ENCODE measurements at places on chromosomes 7 and 10.

DNA sequence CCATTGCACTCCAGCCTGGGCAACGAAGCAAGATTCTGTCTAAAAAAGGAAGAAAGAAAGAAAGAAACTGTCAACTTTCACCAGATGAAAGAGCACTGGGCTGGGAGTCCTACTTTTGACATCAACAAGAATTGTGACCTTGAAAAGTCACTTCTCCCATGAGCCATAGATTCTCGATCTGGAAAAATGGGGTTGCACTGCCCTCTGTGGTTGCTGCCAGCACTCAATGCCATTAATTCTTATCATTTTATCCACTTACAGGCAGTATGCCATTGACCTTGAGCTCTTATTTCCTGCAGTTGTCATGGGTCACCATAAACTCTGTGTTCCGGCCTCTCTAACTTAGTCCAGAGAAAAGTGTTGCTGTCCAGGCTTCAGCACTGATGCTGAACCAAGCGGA is 137.2 kb downstream of the NOC3L start:
- no peak for DNase-seq

DNA sequence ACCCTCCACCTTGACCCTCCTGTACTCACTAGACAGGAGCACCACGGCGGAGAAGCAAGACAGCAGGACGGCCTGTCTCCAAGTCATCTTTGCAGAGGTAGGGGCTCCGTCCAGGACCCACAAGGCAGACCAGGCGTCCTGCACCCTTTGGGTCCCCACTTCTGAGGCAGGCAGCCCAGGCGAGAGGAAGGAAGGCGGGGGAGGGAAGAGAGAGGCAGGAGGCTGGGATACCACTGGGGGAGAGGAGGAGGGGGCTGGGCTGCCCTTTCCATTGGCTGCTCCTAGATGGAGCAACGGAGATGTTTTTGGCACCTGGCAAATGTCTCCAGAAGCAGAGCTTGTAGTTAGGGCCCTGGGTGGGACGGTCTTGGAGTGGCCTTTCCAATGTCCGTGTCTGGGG is at the start of gene UCMA:
TSS of gene UCMA (minus strand) at position 203 of the 400 bp plus-strand sequence. CDS start at position 87, 116 bp downstream.
- DNase-seq = no peak

GRCh38 chr10:112202561-112203241 is 19.1 kb upstream of the GPAM start:
- no peak for DNase-seq

DNA sequence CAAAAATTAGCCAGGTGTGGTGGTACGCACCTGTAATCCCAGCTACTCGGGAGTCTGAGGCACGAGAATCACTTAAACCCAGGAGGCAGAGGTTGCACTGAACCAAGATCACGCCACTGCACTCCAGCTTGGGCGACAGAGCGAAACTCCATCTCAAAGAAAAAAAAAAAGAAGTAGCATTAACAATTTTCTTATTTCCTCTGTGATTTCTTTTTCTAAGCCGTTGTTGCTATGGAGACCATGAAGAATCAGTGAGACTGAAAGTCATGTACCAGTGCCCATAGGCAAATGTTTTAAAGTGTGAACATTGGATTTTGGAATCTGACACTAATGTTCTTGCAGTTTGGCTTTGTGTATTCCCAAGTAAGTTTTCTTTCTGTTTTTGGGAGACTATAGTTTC is 18.4 kb upstream of the MAP3K8 start:
- DNase-seq = no peak

- DNase-seq = no peak
Observed at GRCh38 chr10:79249186-79250121, 97.8 kb upstream of the PPIF start.

GRCh38 chr10:30002426-30003266 is 56.7 kb downstream of the JCAD start:
- DNase-seq = peak; percentile 12

DNA sequence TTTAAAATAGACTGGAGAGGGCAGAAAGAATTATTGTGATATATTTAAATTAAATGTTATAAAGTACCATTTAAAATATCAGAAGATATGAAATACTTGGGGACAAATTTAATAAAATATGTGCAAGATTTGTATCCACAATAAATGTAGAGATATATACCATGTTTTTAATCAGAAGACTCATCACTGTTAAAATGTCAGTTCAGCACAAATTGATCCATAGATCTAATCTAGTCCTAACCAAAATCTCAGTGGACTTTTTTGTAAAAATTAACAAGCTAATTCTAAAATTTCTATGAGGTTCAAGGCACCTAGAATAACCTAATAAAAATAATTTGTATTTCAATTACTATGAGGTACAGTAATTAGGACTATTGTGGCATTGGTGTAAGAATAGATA is 96.4 kb downstream of the CTNNA3 start:
- no peak for DNase-seq

DNA sequence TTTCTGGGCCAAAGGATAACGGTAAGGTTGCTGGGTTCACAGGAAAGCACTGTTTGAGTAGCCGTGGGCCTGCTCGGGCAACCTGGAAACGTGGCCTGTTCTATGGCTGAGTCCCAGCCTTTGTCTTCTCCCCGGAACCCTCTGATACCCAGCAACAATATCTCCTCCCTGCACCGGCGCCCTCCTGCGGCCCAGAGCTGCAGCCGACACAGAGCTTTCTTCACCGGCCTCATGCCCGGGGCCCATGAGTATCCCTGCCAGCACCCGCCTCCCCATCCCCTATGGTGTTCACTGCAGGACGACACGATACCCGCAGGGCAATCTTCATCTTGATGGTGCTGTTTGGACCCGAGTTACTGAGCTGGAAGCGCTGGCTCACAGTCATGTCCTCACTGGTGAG is 38.6 kb upstream of the NCAPG2 start:
- no peak for DNase-seq

- no peak for DNase-seq
Observed at GRCh38 chr10:59674215-59674836, 35.3 kb downstream of the SLC16A9 start.

DNA sequence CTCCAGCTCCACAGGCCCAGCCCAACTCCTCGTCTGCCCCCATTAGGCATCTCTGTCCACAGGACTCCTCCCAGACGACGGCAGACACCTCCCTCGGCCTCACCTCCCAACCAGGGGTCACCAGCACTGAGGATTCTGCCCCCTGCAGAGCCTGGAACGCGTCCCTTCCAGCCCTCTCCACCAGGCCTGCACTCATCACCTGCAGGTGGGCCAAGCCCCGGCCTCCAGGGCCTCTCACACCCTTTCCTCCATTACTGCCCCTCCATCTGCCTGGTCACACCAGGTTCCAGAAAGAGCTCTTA is 42.7 kb upstream of the PDGFA start:
- DNase-seq = no peak

- no peak for DNase-seq
Observed at GRCh38 chr7:158606671-158607424, 19.2 kb upstream of the PTPRN2 start.

- DNase-seq = no peak
Observed at GRCh38 chr7:81004098-81004497, 85.2 kb upstream of the SEMA3C start.

DNA sequence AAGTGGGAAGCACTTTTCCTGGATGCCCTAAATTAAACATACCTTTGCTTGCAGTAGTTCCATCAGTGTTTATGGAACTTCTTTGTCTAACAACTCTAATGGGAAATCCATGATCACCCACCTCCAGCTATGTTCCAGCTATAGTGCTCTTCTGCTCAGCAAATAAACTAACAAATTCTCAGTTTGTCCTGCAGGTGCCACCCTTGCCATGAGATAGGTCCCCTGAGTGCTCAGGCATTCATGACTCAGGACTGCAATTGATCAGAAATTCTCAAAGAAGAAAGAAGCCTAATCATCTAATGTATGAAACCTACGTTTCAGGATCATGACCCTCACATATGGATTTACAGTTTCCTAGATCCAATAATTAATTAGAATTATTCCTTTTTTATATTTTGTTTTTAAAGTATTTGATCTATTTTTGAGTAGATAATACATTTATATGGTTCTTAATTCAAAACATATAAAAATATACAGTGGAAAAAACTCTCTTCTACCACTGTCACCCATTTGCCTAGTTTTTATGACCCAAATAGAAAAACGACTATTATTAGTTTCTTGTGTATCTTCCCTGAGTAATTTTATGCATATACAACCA is 48.7 kb upstream of the DYNC1I1 start:
- peak; percentile 69 for DNase-seq

- no peak for DNase-seq
Observed at GRCh38 chr10:86169066-86169465, 197.5 kb downstream of the GRID1 start.

GRCh38 chr10:784403-785088 is 95.1 kb upstream of the DIP2C start:
- peak; percentile 27 for DNase-seq

- DNase-seq = peak; percentile 89
Observed at GRCh38 chr10:93465806-93466675, 16.1 kb downstream of the MYOF start.

DNA sequence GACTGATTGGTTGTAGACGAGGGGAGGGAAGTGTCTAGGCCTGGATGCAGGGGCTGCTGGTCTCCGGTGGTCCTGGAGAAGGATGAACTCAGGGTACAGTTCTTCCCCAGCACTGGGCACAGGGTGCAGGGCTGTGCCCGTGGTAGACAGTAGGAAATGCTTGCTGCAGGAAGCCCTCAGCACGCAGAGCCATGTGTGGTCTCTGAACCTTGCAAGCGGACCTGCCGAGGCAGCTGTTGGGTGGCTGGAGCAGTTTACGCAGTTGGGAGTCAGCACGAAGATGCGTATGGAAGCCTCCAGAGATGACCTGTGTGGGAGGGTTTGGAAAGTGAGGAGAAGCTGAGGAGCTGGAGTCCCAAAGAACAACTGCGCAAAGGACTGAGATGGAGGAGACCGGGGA is 39.0 kb downstream of the DOCK1 start:
- DNase-seq = no peak

DNA sequence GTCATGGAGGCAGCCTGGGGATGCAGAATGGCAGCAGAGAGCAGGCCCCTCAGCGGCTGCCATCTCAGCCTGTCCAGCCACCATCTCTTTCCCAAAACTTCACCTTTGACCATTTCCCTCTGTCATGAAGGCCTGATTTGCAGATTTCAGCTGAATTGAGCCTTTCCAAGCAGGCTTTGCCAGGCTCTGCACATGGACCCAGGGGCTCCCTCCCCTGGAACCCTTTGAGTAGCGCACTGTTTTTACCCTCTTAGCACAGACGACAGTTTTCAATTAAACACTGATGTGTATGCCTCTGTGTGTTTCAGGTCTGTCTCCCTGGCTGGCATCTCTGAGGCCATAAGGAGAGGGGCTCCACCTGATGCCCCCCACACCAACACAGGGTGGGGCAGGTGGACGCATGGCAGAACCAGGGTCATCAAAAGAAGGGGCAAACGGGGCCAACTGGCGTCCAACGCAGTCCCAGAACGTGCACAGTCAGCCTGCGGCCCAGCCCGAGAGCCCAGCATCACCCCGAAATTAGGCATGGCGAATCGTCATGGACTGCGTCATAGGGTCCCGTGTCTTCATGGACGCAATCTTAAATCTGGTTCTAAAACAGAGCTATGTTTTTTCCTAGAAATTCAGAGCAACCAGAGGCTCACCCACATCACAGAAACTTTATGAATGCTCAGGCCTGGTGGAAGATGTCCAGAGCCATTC is 185.0 kb upstream of the TCERG1L start:
- DNase-seq = no peak

GRCh38 chr7:138981332-138982203 is at the start of gene KIAA1549:
TSS of gene KIAA1549 (minus strand) at chr7:138981389. CDS start at chr7:138981269, 120 bp downstream.
- peak; percentile 55 for DNase-seq

- no peak for DNase-seq
Observed at GRCh38 chr7:20980668-20981264, 194.1 kb upstream of the SP8 start.

GRCh38 chr7:36304099-36304425 is 85.6 kb upstream of the ANLN start:
- no peak for DNase-seq

GRCh38 chr10:52250510-52250909 is 63.6 kb upstream of the DKK1 start:
- DNase-seq = no peak

- no peak for DNase-seq
Observed at GRCh38 chr10:36171556-36171952, 529.5 kb upstream of the FZD8 start.

GRCh38 chr7:142177869-142178268 is 66.4 kb downstream of the MGAM2 start:
- DNase-seq = no peak

DNA sequence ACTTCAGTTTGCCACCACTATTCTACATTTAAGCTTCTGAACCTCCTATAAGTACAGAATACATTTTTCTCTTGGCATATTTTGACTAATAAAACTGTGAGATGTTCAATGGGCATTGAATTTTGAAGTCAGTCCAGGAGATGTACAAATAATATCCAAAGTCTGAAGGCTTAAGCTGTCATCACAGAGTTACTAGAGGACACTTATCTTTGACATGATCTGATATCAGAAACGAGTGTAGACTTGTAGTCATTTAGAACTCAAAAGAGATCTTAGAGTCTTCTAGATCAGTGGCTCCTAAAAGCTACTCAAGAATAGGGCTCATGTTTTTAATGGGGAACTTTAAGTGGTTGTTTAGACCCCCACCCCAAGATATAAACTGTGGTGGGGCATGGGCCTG is 160.5 kb downstream of the ARID5B start:
- DNase-seq = no peak

DNA sequence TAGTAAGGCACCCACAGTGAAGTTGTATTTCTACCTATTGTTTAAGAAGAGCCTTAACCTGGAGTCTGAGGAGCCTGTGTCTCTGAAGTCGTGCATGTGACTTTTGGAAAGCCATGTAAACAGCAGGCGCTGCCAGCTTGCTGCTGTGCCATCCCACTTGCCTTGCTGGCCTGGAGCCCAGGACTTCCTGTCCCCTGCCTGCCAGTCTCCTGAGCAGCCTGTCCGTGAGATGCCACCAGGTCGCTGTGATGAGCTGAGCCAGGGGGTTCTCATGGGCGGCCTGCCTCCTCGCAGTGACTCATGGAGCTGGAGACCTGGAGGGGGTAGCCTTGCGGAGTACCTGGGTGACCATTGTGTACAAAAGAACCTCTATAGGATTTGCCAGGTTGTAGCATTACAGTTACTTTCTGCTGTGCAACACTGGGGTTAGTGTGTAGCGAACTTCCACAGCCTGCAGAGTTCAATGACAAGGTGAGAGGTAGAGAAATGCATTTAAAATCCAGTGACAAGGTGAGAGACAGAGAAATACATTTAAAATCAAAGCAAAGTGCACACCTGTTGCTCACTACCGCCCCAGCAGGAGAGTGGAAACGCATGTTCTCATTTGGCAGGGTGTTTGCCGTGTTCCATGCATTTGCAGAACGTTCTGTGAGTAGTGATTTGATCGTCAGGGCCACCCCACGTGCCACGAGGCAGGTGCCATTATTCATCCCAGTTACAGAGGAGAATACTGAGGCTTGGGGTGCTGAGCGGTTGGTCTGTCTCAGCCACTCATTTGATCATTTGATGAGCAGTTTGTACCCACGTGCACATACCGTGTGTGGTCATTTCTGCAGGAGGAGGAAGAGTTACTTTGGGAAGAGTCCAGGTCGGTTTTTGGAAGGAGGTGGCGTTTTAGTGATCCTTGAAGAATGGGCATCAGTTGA is 36.6 kb upstream of the BHLHA15 start:
- DNase-seq = no peak

Measured in NCI-H2171 treated with DMSO at 0.1 percent for 48 hours (cell line).